ENCODE measurements at places on chromosomes 12 and 14.

GRCh38 chr12:131831635-131832041, 3.4 kb downstream of the MMP17 start:
- DNase-seq: no peak

- DNase-seq: no peak
Observed at GRCh38 chr12:32494656-32495055, 95.3 kb downstream of the FGD4 start.

- no peak for DNase-seq
Observed at GRCh38 chr12:46770501-46771183, 55.2 kb downstream of the SLC38A4 start.

GRCh38 chr12:121514184-121514742, 66.6 kb downstream of the KDM2B start:
- DNase-seq: no peak

DNA sequence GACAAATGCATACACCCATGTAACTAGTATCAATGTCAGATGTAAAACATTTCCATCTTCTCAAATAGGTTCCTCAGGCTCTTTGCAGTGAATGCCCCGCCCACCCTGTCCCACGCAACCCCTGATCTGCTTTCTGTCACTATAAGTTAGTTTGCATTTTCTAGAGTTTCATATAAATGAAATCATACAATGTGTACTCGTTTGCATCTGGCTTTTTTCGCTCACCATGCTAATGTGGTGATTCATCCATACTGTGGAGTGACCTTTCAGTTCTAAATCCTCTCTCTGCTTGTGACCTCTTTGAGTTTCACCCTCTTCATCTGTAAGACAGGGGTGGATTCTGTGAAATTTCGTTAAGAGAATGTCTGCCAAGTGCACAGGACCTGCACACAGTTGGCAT, 30.6 kb upstream of the MSI1 start:
- no peak for DNase-seq

DNA sequence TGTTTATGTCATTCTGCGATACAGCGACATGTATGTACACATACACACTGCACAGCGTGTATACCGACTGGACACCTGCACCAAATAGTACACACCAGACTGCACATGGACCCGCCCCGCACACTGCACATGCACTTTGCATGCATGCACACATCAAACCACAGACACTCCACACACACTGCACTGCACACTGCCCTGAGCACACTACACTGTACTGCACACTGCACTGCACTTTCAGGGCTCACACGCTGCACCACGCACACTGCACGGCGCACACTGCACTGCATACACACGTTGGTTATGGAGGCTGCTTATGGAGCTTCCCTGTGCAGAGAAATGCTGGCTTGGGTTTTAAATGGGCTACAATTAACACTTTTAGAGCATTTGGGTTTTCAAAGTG, 1.6 kb downstream of the PAPLN start:
- DNase-seq: no peak

DNA sequence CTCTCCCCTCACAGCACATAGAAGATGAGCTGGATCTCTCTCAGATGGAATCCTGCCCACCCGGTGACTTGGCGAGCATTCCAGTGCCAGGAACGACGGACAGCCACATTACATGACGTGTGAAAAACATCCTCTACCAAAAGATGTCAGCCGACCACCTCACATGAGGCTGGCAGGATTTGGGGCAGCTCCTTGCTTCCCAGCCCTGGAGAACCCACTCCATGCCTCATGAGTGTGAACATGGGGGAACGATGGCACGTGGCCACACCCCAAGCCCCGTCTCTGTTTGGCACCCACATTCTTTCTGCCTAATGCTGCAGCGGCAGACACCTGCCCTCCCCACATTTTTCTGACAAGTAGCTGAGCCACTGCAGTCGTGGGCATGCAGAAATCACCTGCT, 202.5 kb downstream of the CALM1 start:
- no peak for DNase-seq

DNA sequence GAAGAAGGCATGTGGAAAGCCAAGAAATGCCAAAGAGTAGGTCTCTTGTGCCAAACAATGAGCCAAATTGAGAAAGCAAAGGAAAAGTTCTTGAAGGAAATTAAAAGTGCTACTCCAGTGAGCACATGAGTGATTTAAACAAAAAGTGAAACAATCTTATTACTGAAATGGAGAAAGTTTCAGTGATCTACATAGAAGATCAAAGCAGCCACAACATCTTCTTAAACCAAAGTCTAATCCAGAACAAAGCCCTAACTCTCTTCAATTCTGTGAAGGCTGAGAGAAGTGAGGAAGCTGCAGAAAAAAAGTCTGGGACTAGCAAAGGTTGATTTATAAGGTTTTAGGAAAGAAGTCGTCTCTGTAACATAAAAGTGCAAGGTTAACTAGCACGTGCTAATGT, 259.6 kb downstream of the FLRT2 start:
- no peak for DNase-seq

DNA sequence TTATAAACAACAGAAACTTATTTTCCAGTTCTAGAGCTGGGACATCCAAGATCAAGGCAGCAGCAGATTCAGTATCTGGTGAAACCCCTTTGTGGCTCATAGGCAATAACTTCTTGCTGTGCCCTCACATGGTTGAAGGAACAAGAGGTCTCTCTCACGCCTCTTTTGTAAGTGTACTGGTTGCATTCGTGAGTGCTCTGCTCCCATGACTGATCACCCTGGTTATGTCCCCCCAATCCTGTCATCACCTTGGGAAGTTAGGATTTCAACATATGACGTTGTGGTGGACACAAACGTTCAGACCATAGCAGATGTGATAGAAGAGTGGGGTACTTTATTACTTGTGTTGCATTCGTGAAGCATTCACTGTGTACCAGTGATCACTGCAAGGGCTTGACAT, 184.0 kb downstream of the SRGAP1 start:
- DNase-seq: no peak

- DNase-seq: no peak
Observed at GRCh38 chr12:131783915-131784541, 44.2 kb upstream of the MMP17 start.

- DNase-seq: no peak
Observed at GRCh38 chr12:10395390-10395998, 5.7 kb upstream of the KLRK1 start.

DNA sequence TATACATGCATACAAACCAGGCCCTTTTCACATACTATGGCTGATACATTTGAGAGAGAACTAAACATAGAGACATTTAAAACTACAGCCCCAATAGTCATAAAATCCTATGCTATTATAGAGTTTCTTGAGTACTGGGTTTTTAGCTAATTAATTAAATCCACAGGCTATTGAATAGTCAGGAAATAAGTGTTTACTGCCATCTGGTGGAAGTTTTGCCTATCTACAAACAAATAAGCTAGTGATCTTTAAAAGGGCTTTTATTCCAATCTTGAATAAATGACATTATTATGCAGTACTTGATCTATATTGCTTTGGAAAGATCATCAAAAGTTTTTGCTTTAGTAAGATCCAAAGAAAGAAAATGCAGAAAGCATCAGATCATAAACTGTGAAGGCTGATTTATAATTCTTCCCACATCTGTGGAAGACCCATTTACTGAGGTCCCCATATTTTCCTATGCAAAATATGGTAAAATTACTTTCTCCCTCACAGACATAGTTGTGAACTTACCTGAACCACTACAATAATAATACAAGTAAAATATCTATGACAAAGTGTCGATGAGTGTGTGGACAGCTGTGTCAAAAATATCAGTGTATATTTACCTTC, 131.3 kb downstream of the ITPR2 start:
- peak; percentile 43 for DNase-seq

DNA sequence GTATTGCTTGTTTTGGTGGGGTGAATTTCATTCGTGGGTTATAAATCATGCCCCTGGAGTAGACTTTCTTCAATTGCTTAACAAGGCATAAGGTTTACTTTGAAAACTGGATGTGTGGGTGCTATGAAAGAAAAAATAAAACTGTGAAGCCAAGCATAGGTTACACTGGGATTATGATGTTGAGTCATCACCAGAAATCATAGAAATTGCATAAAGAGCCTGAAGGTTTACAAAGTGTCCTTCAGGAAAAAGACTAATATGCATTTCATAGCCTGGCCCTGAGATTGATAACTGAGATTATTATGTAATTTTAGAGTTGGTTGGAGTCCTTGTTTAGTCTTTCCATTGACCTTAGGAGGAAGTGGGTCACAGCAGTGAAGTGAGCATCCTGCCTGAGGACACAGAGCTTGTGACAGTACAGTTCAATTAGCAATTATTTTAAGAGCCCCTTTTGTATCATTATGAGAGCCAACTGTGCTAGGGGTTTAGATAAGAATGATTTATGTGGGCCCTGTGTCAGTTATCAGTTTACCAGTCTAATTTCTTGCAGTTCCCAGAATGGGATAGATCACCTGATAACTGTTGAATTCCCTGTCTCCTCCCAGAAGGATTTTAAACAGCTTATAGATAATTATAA, 13.6 kb downstream of the LRRK2 start:
- DNase-seq: no peak

DNA sequence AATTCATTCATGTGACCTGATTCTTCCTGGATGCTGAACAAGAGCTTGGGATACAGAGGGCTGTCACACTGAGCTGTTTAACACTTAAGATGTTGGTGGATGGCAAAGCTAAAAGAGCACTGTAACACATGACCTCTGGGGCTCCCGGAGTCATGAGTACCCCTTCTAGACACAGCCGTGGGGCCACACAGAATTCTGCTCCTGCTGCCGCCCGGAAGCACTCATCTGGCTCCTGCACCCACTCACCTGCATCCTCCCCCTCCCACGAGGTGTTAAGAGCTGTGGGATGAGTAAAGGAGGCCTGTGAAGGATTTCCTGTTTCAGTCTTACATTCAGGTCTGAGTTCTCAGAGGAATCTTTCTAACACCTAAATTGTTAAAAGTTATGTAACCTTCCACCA, 78.0 kb upstream of the SSTR1 start:
- DNase-seq: no peak

DNA sequence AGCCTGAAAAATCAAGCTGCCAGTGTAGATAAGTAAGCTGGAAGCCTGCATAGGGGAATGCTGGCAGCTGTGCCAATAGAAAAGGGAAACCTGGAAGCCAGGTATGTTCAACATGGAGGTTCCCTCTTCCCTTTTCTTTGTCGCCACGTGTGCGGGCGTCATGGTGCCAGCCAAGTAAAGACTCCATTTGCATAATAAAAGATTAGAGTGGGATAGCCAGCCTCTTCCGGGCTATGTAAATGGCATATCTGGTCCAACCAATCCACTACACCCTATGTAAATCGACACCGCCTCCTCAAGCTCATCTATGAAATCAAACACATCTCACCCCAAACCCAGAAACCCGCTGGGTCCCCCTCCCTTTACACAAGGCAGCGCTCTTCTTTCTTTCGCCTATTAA, 5.6 kb upstream of the ADGRD1 start:
- DNase-seq: no peak
